ENCODE measurements at places on chromosomes 7 and 10.
A peak's percentile ranks its signal among the peaks of the same experiment; 100 is the strongest.

GRCh38 chr7:139361523-139361922, 1.8 kb downstream of the LUC7L2 start:
- no peak for DNase-seq

- DNase-seq: peak; percentile 86
Measured at GRCh38 chr10:12720217-12720981, 281.1 kb downstream of the CCDC3 start.

GRCh38 chr7:50653981-50654425, 88.8 kb upstream of the DDC start:
- DNase-seq: no peak

DNA sequence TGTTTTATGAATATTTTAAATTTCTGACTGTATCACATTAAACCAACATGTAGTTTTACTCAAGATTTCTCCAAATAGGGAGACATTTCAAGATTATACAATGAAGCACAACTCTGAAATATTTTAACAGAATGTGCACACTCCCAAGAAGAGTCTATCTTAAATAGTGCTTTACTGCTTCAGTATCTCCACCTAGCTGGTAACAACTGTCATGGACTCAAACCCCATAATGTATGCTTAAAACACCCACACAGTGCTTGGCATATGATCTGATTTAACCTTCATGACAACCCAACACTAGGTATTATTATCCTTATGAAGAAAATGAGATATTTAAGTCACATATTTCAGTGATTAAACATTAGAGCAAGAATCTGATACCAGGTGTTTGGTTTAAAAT, 45.9 kb downstream of the ASZ1 start:
- no peak for DNase-seq

DNA sequence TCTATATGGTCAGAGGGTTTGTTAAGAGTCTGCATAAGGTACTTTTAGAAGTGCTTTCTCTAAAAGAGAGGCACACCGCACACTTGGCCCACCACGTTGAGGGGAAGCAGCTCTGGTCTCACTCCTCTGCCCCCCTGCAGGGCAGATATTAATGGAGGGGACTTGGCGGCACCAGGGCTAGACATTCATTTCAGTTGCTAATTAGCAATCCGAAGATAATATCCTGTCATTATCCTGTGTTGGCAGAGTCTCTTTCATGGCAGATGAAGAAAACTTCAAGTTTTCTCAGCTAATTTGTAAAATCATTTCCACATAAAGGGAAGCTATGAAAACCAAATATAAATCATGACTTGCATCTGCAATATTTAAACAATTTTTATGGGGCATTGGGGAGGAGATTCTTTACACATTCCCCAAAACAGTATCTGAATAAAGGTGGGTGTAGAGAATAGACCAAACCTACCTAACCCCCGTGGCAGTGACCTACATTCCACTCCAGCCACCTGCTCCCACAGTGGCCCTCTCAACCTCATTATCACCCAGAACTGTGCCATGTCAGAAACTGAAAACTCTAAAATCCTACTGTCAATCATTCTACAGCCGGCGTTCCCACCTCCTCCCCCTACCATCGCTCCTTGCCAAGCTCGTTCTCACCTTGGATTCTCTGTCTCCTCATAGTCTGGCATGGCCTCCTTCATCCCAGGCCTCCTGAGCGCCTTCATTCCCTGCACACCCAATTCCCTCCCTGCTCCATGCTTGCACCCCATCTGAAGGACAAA, 54.1 kb upstream of the STK17A start:
- DNase-seq: no peak

DNA sequence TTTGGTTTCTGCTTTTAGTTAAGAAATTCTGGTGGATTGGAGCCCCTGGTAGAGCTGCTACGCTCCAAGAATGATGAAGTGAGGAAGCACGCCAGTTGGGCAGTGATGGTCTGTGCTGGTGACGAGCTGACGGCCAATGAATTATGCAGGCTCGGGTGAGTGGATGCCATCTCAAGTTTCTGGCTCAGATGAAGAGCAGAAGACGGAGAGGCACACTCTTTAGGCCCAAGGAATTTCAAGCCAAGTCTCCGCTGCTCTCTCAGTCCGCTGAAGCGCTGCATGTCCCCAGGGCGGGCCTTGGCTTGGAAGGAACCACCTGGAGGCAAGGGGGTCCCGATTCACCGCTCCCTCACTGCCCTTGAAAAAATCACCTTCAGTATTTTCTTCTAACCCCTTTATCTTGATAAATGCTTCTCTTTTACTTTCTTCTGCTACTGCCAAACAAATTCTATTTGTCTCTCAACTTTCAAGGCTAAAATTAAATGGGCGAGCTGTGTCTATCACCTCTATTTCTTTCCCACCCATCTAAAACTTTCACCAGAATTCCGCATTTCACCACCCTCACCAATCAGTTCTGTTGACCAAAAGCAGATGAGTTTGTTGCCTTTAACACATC, 74.2 kb downstream of the ARMC3 start:
- DNase-seq: no peak

- DNase-seq: no peak
Measured at GRCh38 chr10:37379991-37380390, 254.6 kb downstream of the ANKRD30A start.

DNA sequence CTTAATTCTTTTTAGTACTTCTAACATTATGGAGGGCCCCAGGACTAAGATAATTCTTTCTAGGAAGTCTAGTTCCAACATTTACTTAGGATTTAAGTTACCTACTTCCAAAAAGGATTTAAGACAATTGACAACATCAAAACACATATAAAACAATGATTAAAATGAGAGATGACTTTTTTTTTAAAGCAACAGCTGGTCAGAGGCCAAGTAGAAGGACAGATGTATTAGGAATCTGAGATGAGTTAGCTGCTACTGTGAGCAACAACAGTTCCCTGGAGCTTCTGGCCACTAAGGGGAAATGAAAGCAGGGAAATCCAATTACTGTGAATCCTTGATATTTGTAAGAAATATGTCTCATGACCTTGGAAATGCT, 222.3 kb downstream of the PHTF2 start:
- no peak for DNase-seq

GRCh38 chr10:51617576-51618235, 81.7 kb downstream of the CSTF2T start:
- DNase-seq: no peak

DNA sequence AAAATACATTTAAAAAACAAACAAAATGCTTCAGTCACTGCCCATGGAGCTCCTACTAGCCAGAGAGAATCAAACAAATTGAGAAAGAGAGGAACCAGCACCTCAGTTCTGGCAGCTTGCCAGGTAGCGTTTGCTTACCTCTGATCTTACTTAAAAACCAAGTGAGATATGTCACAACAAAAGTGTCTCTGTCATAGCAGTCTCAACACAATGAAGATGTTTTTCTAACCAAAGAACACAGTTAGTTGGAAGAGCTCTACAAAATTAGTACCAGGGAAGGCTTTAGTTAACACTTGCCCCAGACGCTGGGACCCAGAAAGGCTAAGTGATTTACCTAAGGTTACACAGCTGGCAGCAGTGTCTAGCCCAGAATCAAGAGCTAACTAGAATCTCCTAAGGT, 3.4 kb downstream of the DOCK4 start:
- no peak for DNase-seq

GRCh38 chr7:159104188-159104920, 40.3 kb downstream of the VIPR2 start:
- no peak for DNase-seq

GRCh38 chr10:636769-637168, 52.7 kb downstream of the DIP2C start:
- DNase-seq: no peak

DNA sequence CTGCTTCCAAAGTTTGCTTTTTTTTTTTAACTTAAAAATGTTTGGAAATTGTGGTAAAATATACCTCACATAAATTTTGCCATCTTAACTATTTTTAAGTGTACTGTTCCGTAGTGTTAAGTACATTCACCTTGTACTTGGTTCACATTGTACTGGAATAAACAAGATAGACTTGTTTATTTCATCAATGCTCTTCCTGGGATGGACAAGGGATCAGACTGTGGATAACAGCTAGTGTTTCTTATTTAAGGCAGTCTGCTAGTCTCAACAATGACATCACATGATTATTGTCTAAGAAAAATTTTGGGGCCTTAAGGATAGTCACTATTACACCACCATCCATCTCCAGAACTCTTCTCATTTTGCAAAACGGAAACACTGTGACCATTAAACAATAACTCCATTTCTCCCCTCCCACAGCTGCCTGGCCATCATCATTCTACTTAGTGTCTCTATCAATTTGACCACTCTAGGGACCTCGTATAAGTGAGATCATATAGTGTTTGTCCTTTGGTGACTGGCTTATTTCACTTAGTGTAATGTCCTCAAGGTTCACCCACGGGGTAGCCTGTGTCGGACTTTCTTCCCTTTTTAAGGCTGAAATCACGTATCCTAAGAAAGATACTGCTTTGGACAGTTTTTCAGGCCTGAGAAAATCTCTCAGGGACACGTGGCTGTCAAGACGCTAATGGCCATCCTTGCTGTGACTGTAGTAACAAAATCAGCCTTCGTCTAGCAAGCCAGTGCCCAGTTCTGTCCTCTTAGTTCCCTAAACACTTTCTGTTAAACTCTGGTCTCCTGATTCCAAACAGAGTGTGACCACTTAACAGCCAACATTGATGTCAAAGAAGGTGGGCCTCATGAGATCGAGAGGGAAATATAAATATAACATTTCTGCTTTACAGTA, 305.2 kb downstream of the FRMD4A start:
- DNase-seq: no peak

GRCh38 chr10:70459061-70459773, 17.7 kb upstream of the NODAL start:
- no peak for DNase-seq

DNA sequence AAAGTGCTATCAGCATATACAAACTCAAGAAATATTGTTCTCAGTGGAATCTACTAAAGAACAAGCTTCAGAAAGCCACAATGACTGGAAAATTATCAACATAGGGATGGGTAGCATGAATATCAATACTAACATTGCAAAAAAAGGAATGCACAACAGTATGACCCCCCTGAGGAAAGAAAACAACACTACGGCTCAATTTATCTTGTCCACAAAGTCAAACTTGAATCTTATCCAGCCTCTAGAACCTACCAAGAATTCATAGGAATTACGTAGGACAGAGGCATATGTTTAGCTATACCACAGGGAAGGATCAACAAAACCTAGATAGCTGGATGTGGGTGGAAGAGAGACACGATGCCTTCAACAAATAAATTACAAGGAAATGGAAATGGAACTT, 54.6 kb downstream of the AGMO start:
- no peak for DNase-seq

GRCh38 chr10:85026878-85027467, 698.6 kb downstream of the CCSER2 start:
- DNase-seq: no peak

GRCh38 chr10:124554085-124554858, 92.6 kb downstream of the LHPP start:
- DNase-seq: no peak

DNA sequence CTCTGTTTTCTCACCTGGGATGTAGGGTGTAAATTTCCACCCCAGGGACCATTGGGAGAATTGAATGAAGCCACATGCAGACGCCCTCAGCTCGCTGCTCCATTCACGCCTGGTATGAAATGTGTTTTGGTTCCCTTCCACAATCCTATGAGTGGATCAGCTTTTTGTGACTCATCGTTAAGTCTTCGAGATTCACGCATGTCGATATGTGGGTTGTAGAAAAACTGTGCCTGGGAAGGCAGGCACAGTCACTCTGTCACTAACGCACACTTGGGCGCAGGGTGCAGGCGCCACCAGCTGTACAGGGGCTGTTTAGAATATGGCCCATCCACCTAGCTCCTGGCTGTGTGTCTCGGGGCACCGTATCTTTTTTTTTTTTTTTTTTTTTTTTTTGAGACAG, 64.2 kb upstream of the SH2B2 start:
- DNase-seq: no peak

DNA sequence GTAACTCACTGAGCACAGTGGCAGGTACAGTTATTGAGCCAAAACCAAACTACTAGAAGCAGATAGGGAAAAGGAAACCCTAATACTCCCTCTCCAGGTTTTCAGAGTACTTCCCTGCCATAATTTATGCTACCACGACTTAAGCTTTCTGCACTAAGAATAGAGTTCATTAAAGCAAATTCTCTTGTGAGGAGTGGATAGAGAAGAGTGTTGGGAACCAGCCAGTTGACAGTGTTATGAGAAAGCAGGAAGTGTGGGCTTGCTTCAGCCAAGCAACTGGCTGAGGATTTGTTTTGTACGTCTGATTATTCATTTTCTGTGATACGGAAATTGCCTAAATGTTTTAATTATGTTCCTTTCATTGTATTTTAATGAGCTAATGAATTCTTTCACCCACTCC, 280.5 kb downstream of the KIF20B start:
- DNase-seq: no peak

DNA sequence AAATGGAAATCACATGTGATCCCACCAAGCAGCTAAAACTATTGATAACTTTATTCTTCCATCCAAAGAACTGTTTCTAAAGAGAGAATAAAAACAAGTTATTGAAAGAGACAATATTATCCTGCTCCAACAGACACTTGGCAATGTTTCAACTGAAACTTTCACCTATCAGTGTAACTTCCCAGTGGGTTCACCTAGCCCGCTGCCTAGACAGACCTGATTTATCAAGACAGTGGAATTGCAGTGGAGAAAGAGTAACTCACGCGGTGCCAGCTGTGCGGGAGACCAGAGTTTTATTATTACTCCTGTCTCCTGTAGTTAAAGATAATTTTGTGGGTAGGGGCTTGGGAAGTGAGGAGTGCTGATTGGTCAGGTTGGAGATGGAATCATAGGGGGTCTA, 199.8 kb downstream of the AHR start:
- DNase-seq: no peak

DNA sequence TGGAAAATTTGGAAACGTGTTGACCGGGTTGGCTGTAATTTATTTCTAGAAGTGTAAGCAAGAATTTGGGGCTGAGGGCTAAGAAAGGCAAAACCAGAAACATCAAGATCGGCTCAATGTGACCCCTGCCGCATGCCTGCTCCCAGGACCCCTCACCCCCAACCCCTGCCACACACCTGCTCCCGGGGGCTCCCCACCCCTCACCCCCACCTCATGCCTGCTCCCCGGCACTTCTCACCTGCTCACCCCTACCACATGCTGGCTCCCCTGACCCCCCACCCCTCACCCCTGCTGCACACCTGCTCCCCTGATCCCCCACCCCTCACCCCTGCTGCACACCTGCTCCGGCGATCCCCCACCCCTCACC, 19.0 kb upstream of the CFAP46 start:
- no peak for DNase-seq

Measured in DMS79 (cell line).